HS-5 (cell line): ENCODE measurements at places on chromosomes 6 and 20.
A peak's percentile ranks its signal among the peaks of the same experiment; 100 is the strongest.

DNA sequence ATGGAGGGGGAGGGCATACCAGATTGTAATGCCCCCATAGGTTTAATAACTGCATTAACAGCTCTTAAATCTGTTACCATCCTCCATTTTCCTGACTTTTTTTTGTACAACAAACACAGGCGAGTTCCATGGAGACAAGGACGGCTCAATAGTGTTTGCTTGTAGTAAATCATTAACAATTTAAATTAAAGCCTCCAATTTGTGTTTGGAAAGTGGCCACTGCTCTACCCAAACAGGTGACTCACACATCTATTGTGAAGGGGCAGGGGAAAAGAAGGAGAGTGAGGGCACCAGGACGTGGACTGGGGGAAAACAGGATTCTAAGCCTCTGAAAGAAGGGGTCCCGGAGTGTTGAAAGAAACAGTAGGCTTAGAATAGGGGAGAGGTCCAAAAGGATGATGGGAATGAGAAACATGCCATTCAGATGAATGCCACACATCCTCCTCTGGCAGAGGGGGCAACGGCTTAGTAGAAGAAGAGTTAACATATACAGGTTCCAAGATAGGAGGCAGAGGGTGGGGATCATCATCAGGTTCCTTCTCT, 6.9 kb downstream of the GLYATL3 start:
- DNase-seq, result no peak

GRCh38 chr6:107956181-107956580, 1.8 kb downstream of the SEC63 start:
- no peak for DNase-seq

DNA sequence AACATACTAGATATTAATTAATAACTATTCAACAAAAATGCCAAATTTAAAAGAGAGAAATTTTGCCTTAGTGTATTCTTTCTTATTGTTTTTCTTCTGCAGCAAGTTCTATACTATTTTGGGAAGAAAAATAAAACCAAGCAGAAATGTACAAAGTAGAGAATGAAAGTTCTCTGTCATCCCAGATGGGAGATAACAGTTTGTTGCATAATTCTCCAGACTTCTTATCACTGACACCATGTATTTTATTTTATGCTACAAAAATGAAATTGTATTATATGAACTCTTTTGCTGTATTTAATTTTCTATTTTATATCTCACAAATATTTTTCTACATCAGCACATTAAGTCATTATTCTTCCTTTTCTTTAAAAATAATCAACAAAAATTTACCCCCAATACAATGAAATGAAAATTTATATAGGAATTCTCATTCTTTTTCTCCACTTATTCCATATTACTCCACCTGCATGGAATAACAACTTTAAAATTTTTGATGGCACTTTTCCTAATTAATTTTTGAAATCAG, 18.2 kb downstream of the TMEM244 start:
- no peak for DNase-seq

DNA sequence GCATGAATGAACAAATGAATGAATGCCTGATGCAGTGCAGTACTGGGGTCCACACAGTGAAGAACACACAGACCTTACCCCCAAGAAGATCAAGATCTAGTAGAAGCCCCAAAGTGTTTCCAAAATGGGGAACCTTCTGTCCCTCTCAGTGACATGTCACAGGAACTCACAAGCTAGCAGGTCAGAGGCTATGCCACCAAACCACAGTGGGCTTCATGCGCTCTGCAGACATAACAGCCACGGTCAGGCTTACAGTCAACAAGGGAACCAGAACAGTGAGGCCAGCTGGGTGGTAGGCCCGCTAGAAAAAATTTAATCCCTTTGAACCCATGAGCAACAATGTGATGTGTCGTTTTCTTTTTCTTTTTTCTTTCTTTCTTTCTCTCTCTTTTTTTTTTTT, 20.2 kb upstream of the ARFGEF2 start:
- no peak for DNase-seq

GRCh38 chr20:62376112-62377063, 9.3 kb upstream of the LAMA5 start:
- no peak for DNase-seq

DNA sequence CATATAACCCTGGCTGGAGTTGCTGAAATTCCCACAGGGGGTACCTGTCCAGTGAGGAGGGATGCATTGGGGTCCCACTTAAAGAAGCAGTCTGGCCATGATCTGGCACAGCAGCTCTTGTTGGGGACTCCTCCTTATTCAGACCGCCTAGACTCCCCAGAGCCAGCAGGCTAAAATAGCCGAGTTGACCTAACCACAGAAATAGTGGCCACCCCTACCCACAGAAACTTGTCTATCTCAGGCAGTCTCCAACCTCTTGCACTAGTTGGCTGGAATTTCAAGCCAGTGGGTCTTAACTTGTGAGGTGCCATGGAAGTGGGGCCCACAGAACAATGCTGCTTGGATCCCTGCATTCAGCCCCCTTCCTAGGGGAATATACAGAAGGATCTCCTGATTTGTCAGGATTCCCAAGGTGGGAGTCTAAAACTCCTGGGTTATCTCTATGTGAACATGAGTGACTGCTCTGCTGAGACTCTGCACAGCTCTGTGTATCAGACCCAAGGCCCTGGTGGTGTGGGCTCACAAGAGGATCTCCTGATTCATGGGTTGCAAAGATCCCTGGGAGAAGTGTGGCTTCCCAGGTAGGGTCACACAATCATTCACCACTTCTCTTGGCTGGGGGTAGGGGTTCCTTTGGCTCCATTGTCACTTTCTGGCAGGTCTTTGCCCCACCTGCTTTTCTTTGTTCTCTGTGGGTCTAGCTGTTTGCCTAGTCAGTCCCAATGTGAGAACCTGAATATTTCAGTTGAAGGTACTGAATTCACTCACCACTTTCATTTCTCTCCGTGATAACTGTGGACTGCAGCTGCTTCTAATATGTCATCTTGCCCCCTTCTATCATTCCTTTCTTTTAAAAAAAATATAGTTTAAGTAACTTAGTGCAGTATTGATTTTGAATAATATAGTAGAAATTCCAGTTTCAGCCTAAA, 65.5 kb upstream of the CLVS2 start:
- no peak for DNase-seq

DNA sequence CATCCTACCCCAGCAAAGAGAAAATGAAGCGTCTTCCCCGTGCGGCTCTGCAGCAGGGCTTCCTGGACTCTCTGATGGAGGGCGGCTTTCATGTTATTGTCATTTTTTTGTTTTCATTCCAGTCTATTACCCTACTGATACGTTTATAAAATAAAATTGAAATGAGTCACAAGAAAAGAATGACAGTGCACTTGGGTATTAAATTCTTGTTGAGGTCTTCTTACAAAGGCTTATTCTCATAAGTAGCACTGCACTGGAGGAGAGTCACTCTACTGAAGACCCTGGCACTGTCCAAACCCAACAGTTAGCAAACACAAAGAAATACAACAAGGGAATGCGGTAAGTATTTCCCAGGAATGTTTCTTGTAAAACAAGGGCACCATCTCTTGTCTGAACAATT, 379.3 kb downstream of the MAFB start:
- no peak for DNase-seq

DNA sequence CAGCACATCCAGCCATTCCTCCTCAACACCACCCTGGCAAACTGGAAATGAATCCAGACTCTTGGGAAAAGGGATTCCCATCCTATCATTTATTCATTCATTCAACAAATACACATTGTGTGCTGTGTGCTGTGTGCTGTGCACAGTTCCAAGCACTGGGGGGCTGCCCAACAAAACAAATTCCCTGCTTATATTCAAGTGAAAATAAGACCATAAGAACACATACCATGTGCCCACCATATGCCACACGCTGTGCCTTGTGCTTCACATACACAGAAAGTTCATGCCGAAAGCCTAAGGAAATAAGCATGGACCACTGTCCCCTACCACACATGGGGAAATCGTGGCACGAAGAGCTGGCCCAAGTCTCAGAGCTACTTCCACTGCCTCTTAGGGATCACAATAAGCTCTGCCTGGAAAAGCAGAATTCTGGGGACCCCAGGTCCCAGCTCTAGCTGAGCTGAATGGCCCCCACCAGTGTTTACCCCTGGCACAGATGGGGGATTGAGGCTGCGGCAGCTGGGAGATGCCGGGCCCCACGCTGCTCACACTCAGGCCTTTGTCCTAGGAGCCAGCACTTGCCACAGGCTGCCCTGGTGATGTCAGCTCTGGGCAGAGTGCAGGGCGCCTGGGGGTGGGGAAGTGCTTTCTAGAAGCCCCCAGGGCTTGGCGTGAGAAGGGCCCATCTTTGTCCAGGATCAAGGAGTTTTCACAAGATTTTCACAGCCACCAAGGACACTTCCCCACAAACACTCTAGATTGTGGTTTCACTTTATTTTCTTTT, 99.6 kb downstream of the PREX1 start:
- no peak for DNase-seq

DNA sequence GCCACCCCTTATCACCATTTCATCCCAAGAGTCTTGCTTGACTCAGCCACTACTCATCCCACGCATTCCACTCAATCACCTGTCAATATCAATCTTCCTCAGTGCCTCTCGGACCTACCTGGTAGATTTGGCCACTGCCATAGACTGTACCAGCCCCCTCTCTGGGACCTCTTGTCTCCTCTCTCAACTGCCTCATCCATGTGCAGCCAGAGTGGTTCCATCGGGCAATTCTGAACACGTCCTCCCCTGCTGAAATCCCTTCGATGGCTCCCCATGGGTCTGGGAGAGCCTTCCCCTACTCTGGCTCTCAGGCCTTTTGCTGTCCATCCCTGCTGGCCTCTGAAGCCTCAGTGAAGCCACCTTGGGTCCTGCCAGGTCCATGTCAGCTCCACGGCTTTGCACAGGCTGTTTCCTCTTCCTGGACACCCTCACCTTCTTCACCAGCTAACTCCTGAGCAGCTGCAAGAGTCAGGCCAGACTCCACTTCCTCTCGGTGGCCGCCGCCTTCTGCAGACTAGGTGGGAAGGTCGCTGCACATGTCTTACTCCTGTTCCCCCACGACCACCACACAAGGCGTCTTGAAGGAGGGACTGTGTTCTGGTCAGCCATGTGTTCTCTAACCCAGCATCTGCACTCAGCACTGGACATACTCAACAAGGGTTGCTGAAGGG, 120.4 kb downstream of the TOX2 start:
- DNase-seq, result no peak

GRCh38 chr6:169534039-169534421, 167.8 kb downstream of the WDR27 start:
- no peak for DNase-seq

- no peak for DNase-seq
These were observed 380.8 kb downstream of the DOK5 start for GRCh38 chr20:54856202-54856601.

DNA sequence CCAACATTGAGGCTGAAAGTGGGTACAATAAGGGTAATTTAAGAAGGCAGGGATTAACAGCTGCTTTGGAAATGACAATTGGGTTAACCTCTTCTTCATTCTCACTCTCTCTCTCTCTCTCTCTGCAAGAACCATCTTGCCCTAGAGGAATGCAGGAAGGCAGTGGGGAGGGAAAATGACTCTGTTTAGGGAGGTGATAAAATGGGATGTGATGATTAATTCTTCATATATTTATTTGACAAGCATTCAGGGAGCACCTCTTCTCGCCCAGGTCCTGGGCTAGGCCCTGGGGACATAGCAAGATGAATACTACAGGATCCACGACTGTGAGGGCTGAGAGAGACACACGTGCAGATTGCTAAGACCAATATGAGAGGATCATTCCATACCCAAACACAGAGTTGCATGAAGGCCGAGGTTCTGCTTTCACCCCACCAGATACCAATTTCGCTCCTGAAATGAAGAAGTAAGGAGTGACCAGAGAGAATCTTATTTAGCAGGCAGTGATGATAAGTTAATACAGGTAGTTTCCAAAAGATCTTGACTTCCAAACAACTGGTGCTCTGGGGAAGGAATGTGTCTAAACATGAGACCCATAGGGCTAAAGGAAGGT, 13.3 kb upstream of the PTPN1 start:
- peak; percentile 98 for DNase-seq

GRCh38 chr6:45870531-45870930, 145.1 kb downstream of the CLIC5 start:
- no peak for DNase-seq

GRCh38 chr6:149834513-149835481, 29.4 kb downstream of the LRP11 start:
- no peak for DNase-seq

DNA sequence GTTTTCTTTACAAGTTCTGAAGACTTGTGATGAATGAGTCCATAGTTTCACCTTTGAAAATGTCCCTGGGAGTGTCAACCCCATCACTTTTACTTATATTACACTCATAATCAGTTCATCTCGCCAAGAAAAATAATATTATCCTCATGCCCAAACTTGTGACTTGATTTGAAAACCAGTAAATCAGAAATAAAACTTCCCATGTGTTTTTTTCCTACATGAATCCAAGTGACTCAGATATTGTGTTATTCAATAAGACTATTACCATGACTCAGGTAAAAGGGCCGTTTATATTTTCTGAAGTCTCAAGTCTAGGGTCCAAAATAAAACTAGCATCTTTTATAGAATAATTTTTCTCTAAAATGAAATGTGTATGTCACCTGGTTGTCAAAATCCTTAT, 15.8 kb upstream of the CYP24A1 start:
- no peak for DNase-seq

- no peak for DNase-seq
These were observed 392 bp downstream of the TRIM31 start for GRCh38 chr6:30112402-30112994.
